ENCODE measurements at places on chromosomes 16 and 17.

DNA sequence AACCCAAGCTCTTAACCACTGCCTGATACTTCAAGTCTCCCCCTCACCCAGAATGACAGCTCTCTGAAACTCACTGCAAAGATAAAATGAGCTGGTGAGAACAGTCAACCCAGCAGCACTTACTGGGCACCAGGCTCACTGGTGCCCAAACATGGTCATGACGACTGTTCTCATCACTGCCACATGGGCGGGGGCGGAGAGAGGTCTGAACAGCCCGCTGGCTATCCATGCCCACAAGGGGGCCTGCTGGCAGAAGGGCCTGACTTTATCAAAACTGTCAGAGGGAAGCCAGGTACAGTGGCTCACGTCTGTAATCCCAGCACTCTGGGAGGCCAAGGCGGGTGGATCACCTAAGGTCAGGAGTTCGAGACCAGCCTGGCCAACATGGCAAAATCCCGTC is 4.0 kb downstream of the MYBBP1A start:
- no peak for DNase-seq

DNA sequence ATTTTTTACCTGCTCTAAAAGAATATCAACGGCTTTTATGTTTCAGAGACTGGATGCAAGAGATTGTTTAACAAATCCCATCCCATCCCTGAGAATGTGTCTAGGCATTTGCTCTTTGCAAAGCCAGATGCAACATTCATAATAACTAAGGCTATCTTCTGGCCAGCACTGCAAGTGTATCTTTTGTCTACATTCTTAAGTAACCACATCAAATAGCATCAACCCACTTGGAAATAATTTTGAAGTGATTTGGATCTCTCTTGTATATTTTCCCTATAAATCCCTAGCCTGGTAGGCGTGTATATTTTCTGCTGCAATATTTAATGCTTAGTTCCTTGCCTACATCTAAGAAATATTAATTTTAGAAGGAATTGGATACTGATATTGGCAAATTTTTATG is 64.3 kb downstream of the PIGL start:
- DNase-seq: no peak

DNA sequence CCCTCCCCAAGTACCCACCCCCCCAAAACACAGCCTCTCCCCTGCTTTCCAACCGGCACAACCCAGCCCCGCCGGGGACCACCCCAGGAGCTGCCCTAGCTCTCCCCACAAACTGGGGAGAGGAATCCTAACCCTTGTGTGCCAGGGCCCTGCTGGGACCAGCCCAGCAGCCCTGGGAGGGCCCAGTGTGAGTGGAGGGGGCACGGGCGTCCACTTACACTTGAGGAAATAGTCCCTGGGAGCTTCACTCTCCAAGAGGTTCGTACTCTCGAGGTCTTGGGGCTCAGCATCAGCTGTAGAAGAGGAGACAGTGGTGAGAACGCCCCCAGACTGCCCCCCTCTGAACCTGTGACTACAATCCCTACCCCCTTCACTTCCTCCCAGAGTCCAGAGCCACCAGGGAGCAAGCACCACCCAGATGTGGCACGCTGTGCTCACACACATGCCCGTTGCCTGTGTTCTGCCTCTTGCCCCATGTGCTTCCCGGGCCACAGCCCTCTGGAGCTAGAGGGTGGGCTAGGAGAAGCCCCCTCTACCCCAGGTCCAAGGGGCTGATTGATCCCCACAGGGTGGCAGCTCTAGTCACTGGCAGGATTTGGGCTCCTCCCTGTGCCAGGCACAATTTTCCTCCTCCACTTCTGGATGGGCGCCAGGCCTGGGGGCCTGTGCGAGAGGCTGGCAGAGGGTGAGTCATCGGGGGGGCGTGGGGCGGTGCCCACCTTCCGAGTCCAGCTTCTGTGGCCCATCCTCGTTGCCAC is 3.0 kb downstream of the TRIM47 start:
- DNase-seq: no peak

GRCh38 chr17:56594320-56595107 is 1.0 kb downstream of the NOG start:
- no peak for DNase-seq

DNA sequence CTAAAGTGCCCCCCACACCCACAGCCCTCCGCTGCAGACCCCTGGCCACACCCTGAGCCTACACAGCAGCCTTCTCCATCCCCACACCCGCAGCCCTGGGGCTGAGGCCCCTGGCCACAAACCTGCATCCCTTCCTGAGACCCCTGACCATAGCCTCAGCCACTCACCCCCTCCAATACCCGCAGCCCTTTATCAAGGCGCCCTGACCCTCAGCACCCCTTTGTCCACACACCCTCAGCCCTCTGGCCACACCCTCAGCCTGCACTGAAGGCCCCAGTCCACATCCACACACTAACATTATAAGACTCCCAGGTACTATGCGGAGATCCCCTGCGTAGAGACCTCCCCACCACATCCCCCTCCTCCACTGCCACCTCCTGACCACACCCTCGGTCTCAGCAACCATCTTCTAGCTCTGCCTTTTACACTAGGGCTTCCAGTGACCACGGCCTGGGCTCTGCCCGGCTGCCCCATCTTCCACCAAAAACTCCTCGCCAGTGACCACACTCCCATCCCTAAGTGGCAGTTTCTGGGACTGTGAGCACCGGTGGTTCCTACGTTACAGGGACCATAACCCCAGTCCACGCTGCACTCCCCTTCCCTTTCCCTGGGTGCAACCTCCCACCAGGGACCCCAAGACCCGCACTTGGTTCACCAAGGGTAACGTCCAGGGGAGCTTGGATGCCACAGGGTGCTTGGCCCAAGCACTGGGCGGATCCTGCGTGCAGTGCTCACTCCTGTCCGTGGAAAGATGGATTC is 818 bp downstream of the TPPP3 start:
- no peak for DNase-seq

DNA sequence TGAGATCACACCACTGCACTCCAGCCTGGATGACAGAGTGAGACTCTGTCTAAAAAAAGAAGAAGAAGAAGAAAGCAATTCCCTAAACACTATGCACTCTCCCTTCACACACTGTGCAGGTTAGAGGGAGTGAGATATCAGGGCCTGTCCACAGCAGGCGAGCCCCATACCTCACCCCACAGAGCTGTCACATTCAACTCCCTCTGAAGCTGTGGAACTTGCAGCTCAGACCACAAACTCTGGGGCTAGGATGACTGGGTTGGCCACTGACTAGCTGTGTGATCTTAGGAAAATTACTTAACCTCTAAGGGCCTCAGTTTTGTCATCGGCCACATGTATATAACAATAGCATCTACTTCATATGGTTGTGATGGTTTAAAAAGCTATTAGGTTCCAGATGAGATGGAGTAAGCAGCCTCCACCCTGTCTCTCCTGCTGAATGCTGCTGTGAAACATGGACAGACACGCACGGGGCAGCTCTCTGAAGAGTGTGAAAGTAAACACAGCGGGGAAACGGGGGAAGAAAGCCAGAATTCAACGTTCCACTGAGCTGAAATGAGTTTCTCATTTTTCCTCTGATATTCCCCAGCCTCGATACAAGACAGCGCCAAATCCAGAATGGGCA is 13.6 kb upstream of the PYY start:
- DNase-seq: no peak

Data from stimulated activated CD4-positive, alpha-beta T cell treated with anti-CD3 and anti-CD28 coated beads, Interleukin-12 subunit alpha, Interleukin-12 subunit beta, amount 100 ng/mL, for 24 hours (primary cell).